NCI-H1417 treated with DMSO at 0.1 percent for 48 hours (cell line): ENCODE measurements at places on chromosomes 16 and 17.

- no peak for DNase-seq
Observed at GRCh38 chr16:35398180-35398579, 1938.8 kb downstream of the TP53TG3F start.

GRCh38 chr17:78675316-78675616 lies 98.1 kb upstream of the DNAH17 start:
- no peak for DNase-seq

DNA sequence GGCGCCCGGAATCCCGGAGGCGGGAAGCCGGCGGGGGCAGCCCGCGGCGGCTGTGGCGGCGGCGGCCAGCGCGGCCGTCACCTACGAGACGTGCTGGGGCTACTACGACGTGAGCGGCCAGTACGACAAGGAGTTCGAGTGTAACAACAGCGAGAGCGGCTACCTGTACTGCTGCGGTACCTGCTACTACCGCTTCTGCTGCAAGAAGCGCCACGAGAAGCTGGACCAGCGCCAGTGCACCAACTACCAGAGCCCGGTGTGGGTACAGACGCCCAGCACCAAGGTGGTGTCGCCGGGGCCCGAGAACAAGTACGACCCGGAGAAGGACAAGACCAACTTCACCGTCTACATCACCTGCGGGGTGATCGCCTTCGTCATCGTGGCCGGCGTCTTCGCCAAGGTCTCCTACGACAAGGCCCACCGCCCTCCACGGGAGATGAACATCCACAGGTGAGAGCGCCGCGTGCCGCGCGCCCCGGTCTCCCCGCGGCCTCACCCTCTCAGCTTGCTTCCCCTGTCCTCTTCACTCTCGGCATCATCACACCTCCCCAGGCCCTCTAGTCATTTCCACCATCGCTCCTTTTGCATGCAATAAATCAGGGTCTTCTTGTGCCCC lies 706 bp downstream of the SHISA6 start:
- no peak for DNase-seq

DNA sequence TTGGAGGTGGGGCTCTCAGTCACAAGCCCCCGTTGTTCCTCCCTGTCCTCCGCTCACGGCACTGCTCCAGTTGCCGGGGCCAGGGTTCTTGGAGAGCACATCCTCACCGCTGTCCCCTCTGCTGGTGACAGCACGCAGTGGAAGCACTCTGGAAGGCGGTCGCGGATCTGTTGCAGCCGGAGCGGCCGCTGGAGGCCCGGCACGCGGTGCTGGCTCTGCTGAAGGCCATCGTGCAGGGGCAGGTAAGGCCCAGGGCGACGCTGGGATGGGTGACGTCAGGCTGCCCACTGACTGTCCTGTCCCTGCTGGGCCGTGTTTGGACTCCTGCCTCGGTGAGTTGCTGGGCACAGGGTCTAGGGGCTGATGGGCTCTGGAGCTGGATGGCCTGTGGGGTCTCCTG lies 5.4 kb downstream of the TSC2 start:
- DNase-seq = no peak

DNA sequence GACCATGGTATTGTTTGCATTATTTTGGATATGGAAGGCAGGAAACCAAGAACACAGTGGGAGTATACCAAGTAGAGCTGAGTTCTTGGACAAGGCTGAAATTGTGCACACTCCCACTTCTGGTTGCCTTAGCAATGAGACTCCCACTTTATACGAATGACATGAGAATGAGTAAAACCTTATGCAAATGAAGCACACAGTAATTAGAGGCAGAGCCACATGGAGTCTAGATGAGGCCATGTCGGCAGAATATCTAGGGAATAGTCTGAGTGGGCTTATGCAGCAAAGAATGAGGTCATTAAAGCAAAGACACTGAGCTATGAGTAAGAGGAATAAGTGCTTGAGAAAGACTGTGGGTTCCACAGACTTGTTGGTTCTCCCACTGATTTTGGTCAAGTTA lies 178.7 kb downstream of the GRIN2A start:
- no peak for DNase-seq

GRCh38 chr16:85641776-85642176 lies 28.7 kb downstream of the GSE1 start:
- DNase-seq = no peak

DNA sequence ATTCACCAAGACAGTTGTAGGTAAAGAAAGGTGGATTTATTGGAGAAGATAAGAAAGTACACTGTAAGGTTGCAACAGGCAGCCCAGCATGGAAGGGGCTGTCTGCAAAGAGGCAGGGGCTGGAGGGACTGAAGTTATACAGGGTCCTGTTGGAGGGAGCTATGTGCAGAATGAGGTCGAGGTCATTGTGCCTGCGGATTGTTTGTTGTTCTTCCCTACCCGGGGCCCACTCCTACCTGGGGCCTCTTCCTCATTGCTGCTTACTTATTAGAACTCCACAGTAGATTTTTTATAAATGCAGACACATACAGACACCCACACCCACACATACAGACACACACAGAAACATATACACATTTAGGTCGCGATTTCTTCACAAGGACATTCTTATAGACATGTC lies 466.2 kb downstream of the MAF start:
- no peak for DNase-seq

- DNase-seq = no peak
Observed at GRCh38 chr17:7471729-7472128, 7.7 kb downstream of the ZBTB4 start.

DNA sequence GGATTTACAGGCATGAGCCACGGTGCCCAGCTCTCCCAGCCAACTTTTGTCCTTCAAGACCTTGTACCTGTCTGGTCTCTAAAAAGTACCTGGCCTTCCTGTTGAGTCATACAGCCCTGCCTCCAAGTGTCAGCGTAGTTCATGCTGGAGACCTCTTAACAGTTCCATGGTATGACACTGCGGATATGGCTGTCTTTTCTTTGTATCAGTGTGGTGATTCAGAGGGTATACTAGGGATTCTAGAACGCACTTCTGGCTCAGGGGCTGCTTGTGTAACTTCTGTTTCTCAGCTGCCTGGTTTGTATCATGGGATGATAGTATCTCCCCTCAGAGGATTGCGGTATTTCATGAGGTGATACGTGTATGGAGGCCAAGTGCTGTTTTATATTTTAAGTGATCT lies 2.0 kb upstream of the TMEM11 start:
- no peak for DNase-seq

DNA sequence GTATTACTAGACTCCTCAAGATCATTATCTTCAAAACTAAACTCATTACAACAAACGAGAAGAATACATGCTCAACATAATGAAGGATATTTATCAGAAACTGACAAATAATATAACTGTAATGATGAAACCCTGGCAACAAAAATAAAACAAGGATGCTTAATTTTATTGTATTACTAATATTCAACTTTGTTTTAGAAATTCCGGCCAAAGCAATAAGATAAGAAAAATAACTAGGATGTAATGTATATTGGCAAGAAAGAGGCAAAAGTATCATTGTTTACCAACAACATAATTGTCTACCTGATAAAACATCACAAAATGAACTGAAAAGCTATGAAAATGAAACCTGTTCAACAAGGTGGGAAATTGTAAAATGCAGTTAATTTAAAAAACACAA lies 588.3 kb upstream of the ZFHX3 start:
- DNase-seq = no peak

DNA sequence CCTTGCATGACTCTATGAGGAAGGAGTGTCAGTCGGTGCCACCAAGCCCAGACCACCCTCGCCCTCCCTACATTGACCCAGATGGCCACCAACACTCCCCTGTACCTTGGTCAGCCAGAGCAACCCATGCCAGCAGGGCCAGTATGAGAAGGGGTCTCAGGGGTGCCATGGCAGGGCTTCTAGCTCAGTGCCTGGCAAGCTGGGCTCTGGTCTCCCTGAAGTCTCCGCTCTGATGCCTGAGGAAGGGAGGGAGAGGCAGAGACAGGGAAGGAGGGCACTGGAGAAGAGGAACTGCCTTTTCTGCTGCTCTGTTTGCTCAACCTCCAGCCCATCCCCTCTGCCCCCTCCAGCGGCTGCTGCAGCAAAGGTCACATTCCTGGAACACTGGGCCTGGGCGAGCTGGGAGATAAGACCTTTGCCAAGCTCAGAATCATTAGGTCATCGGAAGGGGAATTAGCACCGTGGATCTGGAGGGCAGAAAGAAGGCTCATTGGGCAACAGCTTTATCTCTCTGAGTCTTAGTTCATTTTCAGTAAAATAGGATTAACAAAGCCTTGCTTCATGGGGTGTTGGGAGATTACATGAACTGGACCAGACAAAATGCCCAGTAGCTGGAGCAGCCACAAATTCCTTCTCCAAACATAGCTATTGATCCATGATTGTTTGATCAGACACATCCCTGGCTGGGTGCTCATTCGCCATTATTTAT lies at the start of gene VTN:
Gene VTN (minus strand): TSS at position 273 of the 709 bp plus-strand sequence. CDS start 104 bp downstream, at position 169.
- no peak for DNase-seq

DNA sequence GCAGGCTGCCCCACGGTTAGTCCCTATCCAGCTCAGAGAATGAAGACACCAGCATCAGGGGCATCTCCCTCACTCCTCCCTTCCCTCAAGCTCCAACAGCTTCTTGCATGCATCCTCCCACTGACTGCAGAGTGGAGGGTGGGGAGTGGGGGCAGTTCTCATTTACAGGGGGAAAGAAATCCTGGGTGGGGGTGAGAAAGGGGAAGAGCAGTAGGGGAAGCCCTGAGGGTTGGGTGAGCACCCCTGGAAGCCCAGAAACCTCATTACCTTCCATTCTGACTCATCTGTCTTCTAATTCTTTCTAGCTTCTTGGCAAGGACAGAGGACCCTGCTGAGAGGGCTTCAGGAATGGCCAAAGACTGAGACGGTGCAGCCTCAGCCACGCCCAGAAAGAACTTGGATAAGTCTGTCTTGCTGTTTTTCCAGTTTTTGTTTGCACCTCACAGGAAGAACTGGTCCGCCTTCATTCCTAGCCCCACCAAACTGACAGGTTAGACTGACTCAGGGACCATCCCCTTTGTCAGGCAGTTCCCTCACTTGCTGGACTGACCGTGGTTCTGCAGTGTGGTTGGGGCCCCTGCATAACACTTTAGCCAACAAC lies 52.5 kb upstream of the WSB1 start:
- no peak for DNase-seq

GRCh38 chr17:75754378-75755204 lies 10.4 kb downstream of the GALK1 start:
- no peak for DNase-seq

GRCh38 chr16:3036726-3037315 lies at the start of gene BICDL2:
Gene BICDL2, minus strand, starts transcription at chr16:3036944. Its CDS starts 1,448 bp downstream, at chr16:3035496.
- DNase-seq = no peak

- no peak for DNase-seq
Observed at GRCh38 chr16:191831-192230, 11.6 kb downstream of the HBQ1 start.

DNA sequence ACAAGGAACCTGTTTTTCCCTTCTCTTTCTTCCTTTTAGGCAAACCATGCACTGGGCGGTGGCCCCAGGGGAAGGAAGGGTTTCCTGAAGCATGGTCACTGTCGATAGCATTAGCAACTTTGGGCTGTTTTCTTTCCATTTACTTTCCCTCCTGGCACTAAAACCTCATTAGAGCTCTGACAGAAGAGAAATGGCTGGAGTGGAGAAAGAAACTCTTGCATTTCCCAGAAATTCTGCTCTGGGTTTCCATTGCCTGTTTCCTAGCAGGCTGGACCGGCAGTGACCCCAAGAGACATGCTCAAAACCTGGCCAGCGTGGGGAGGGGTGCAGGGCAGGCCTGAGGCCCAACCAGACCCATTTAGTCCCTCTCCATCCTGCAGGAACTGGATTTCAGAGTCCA lies 230.7 kb upstream of the CCL2 start:
- no peak for DNase-seq

DNA sequence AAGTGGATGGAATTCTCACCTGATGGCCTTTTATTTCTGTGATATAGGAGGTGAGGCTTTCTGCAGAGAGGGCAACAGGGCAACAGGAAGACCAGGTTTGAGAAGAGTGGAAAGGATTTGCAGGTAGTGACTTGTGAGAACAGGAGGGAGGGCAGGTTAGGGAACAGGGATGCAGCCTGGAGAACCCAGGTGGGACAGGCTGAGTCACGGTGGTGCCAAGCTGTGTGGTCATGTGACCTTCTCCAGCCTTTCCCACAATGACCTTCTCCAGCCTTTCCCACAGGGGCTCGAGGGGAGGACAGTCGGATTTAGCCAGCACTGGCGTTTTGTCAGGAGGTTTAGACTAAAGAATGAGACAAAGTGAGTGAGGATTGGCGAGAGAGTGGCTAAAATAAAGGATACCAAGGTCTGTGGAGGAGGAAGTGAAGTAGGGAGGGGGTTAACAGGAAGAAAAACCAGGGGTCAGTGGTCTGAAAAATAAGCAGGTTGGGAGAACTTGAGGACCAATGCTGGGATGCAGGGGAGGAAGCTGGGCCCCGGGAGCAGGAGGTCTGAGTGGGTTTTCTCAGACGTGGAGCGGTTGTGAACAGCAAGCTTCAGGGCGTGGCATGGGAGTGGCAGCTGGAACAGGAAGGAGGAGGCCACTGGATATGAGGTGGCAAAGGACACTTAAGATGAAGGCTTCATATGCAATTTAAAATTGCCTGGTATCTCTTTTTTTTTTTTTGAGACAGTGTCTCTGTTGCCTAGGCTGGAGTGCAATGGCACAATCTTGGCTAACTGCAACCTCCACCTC lies 37.7 kb downstream of the DNAH2 start:
- no peak for DNase-seq

GRCh38 chr16:25124503-25124902 lies 13.0 kb downstream of the LCMT1 start:
- no peak for DNase-seq

DNA sequence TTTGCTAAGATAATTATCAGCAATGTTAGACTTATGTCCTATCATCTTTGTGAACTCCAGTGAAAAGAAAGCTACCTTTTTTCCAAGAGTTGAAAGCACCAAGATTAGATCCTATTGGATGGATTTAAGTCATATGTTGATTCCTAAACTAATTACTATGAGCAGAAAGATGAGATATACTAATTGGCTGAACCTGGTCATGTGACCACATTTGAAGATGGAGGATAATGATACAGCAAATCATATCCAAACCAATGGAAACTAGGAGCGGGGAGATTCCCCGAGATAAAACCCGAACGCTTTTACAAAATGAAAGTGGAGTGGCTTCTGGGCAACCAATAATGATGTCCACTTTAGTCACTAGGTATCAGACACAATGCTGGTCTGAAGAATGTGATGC lies 1060.2 kb upstream of the EEF2KMT start:
- DNase-seq = no peak

GRCh38 chr16:11253009-11253994 lies 2.7 kb downstream of the SOCS1 start:
- DNase-seq = no peak

DNA sequence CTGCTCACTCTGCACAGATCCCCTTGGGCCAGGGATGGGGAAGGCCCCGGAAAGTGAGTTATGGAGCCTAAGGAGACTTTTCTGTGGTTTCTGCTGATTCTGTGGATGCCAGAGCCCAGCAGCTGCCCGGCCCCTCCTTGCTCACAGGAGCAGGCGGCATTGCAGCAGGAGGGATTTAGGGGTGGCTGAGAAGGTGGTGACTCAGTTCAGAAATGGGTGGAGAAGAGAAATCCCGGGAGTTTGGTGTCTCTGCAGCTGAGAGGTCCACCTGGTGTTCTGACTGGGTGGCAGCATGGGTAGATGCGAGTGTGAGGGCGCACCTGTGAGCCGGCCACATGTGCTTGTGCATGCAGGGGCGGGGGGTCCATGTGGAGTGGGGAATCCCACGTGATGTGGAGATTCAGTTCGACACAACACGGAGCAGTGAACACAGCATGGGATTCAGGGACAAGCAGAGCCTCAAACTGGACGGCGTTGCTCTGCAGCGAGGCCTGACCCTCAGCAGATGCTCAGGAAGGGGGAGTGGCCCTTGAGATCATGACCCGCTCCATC lies 16.0 kb upstream of the SPPL2C start:
- no peak for DNase-seq

GRCh38 chr16:4021070-4021779 lies 95.0 kb downstream of the ADCY9 start:
- peak; percentile 43 for DNase-seq
